ENCODE measurements at places on chromosomes 3 and 15.

DNA sequence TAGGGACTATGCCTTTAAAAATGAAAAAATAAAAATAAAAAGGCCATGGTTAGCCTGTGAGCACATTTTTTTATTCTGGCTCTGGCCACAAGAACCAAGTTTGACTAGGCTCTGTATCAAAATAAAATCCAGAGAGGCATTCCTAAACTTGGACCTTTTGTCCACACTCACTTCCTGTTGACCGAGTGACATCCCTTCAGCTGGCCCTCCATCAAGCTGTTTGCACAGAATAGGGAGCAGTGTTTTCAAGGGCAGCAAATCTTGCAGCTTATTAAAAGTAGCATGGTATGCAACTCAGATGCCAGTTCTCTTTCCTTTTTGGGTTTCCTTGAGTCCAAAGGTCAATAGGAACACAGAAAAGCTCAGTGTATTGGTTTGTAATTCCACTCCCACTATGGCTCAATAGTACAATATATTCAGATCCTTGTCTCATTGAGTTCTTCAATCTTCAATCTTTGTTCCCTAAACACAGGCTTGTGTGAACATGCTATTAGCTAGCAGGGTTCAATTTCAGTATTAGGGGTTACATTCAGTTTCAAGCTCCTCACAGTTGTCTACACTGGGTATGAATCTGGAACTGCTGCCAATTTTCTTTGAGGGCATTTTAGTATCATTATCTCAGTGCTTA, 244.5 kb downstream of the RBMS3 start:
- peak; percentile 0 for DNase-seq

DNA sequence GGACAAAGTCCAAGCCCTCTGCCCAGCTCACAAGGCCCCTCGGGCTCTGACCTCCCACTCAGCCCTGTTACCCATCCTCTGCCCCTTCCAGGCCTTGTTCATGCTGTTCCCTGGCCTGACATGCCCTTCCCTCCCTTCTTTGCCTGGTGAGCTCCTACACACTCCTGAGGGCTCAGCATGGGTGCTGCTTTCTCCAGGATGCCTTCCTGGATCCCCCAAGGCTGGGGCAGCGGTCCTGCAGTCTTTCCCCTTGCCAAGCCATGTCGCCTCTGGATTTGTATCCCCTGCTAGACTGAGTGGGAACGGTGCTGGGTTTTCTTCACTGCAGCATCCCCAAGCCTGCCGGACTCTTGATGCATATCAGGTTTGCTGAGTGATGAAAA, 35.9 kb downstream of the FAM3D start:
- DNase-seq, result no peak

GRCh38 chr3:180199417-180199995, 162.8 kb upstream of the PEX5L start:
- DNase-seq, result peak; percentile 52

GRCh38 chr3:17945018-17945798, 202.8 kb upstream of the TBC1D5 start:
- DNase-seq, result no peak

DNA sequence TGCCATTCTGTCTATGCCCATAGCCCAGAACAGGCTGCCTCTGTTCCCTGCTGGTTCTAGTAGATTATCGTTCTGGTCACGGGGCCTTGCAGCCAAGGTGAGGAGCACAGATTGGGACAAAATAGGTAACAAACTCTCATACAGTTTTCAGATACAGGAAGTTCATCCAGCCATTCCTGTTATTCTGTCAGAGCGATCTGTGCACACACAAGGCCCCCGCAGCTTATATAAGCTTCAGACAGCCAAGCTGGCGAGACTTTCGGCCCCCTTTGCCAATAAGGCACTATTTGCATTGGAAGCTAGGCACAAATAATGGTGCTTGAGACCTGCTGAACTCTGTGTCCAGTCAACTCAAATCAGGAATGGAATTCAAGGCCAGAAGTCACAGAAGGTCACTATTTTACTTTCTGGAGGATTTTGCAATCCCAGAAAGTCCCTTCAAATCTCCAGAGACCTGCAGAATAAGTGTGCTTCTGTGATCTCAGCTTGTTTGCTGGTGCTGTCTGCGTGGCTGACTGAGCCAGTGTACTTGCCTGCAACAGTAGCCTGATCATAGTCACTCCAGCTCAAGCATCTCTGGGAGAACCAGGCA, 69.4 kb downstream of the BFSP2 start:
- no peak for DNase-seq

DNA sequence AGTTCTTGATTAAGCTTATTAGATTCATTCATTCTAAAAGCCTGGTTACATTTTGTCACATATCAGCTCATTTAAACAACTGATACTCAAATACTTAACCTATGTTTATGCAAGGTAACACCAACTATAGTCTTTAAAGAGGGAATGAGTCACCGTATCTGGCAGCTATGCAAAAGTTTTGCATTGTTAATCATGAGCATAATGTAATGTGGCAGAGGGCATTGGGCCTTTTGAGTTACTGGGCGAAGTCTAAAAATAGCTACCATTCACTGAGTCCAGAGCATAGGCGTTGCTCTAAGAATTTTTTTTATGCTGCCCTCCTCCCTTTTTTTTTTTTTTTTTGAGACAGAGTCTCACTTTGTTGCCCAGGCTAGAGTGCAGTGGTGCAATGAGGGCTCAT, 277.7 kb upstream of the ZNF717 start:
- no peak for DNase-seq

GRCh38 chr3:124168271-124168670, 176.3 kb upstream of the ROPN1 start:
- DNase-seq, result no peak

GRCh38 chr3:74469151-74469550, 145.3 kb downstream of the CNTN3 start:
- DNase-seq, result no peak

- DNase-seq, result no peak
Measured at GRCh38 chr15:45268135-45268534, 16.1 kb downstream of the SLC28A2 start.

DNA sequence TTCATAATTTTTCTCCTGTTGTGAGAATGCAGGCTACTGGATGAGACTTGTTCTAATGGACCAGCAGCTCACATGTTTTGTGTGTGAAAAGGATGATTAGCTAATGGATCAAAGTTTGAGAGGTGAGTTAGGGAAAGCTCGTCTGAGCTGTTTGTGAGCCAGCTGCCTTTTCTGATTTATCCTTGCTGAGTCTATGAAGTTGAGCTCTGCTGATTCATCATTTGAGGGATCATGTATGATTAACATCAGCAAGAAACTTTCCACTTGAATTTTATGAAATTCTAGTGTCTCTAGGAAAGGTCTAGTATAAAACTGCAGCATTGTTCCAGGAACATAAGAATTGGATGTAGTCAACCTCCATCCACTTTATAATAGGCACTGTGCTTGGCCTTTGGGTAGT, 698.7 kb downstream of the NTRK3 start:
- no peak for DNase-seq

- no peak for DNase-seq
Measured at GRCh38 chr3:109784852-109785631, 447.7 kb upstream of the DPPA4 start.

GRCh38 chr3:76138921-76139320, 353.6 kb upstream of the ZNF717 start:
- DNase-seq, result no peak

GRCh38 chr3:52250122-52250521, 4.6 kb downstream of the PPM1M start:
- DNase-seq, result no peak

DNA sequence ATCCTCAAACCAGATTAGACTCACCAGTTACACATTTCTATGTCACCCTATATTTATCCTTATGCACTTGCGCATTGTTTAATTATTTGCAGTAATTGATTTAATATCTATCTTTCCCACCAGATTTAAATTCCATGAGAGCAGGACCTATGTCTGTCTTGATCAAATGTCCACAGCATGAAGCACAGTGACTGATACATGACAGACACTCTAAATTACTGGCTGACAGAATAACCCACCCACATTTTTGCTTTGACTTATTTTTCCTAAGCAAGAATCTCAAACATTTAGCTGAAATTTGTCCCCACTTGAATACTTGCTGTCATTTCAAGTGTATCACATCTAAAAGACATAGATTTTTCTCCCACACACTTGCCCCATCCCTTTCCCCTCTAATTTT, 7.5 kb downstream of the CD200R1 start:
- DNase-seq, result no peak

- no peak for DNase-seq
Measured at GRCh38 chr3:180870008-180870699, 42.3 kb upstream of the FXR1 start.

DNA sequence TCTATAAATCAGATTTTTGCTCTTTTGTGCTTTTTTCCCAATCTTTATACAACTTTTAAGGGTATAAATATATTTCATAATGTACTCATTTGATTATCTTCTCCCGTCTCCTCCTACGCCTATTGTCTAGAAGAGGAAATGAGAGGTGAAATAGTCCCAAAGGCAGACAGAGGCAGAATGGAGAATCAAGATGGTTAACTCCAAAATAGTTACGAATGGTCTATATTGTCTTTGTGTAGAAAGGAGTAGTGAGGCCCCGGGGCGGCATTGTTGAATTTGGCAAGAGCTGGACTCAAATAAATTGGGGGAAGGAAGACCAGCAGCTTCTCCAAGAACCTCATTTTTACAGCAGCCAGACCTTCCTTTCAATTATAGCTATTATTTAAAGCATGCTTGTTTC, 23.9 kb downstream of the ITPR1 start:
- DNase-seq, result no peak

DNA sequence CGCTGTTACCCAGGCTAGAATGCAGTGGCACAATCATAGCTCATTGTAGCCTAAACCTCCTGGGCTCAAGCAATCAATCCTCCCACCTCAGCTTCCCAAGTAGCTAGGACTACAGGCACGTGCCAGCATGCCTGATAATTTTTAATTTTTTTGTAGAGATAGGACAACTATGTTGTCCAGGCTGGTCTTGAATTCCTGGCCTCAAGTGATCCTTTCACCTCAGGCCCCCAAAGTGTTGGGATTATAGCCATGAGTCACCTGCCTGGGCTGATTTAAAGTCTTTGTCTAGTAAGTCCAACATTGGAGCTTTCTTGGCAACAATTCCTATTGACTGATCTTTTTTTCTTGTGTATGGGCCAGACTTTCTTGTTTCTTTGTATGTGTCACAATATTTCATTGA, 28.1 kb downstream of the SPINK8 start:
- DNase-seq, result no peak

DNA sequence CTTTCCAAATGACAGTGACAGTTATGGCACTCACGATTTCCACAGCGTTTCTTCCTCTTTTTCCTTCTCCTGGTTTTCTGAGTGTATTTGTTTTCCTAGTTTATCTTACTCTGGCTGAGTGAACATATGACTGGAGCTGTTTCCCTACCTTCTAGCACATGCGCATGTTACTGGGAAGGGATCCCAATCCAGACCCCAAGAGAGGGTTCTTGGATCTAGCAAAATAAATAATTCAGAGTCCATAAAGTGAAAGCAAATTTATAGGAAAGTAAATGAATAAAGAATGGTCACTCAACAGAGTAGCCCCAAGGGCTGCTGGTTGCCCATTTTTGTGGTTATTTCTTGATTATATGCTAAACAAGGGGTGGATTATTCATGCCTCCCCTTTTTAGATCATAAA, 23.8 kb downstream of the METTL6 start:
- DNase-seq, result no peak
